ENCODE measurements at places on chromosomes 13 and 19. TPM values are rescaled to one million over a fixed set of nuclear protein-coding genes. Genes with fewer than 3 reads are reported as not detected.

Gene CLEC4M
- polyA plus RNA-seq = not detected

Gene KMT2B
- polyA plus RNA-seq = 13.8 TPM

Gene IGFL3
- polyA plus RNA-seq = not detected

Gene FCGBP
- polyA plus RNA-seq = 2.1 TPM

Gene KIR3DL2
- not detected for polyA plus RNA-seq

Gene VSTM2B
- not detected for polyA plus RNA-seq

Gene CFAP97D2
- not detected for polyA plus RNA-seq

Gene ZNF536
- 2.5 TPM for polyA plus RNA-seq

Gene DNMT1
- polyA plus RNA-seq = 19.3 TPM

Measured in right cardiac atrium (tissue), 5 donors.